ENCODE measurements at places on chromosomes 1 and 21.

GRCh38 chr1:6988796-6989195 lies 203.5 kb downstream of the CAMTA1 start:
- no peak for DNase-seq

- no peak for DNase-seq
Measured at GRCh38 chr1:29586215-29586614, 349.9 kb downstream of the PTPRU start.

- DNase-seq = no peak
Measured at GRCh38 chr1:204495078-204495753, 611 bp upstream of the PIK3C2B start.

DNA sequence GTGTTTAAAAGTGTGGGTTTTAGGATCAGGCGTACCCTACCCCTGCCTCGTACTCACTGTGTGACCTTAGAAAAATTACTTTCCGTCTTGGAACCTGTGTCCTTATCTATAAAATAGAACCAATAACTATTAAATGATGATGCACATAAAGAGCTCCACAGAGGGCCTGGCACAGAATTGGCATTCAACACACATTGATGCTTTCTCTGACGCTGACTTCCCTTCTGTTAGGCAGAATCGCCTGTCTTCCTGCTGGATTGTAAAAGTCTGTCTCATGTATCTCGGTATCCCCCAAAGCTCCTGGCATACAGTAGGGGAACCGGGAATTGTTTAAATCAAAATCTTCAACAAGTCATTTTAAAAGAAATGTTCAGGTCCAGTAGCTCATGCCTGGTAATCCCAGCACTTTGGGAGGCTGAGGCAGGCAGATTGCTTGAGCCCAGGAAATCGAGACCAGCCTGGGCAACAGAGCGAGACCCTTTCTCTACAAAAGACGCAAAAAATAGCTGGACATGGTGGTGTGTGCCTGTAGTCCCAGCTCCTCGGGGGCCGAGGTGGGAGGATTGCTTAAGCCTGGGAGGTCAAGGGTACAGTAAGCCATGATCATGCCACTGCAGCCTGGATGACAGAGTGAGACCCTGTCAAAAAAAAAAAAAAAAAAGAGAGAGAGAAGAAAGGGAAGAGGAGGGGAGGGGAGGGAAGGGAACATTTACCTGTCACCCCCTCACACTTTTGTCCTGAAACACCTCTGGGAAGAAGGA lies 41.3 kb upstream of the FHAD1 start:
- DNase-seq = no peak

DNA sequence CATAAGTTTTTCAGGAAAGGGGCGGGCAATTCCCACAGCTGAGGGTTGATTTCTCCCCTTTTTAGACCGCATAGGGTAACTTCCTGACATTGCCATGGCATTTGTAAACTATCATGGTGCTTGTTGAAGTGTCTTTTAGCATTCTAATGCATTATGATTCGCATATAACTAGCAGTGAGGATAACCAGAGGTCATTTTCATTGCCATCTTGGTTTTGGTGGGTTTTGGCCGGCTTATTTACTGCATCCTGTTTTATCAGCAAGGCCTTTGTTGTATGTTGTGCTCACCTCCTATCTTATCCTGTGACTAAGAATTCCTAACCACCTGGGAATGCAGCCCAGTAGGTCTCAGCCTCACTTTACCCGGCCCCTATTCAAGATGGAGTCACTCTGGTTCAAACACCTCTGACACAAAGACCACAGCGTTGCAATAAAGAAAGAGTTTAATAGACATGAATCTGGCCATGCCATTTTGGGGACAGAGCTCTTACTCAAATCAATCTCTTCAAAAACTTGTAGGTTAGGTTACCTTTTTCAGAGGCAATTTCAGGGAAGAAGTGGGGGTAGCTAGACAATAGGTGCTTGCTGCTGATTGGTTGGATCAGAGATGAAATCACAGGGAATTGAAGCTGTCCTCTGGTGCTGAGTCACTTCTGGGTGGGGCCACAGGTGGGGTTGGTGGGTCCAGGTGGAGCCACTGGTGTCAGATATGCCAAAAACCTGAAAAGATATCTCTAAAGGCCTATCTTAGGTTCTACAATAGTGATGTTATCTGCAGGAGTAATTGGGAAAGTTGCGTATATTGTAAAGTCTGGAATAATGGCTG lies 23.3 kb downstream of the TBX19 start:
- DNase-seq = no peak

- no peak for DNase-seq
Measured at GRCh38 chr1:165073185-165074007, 283.1 kb downstream of the LMX1A start.

DNA sequence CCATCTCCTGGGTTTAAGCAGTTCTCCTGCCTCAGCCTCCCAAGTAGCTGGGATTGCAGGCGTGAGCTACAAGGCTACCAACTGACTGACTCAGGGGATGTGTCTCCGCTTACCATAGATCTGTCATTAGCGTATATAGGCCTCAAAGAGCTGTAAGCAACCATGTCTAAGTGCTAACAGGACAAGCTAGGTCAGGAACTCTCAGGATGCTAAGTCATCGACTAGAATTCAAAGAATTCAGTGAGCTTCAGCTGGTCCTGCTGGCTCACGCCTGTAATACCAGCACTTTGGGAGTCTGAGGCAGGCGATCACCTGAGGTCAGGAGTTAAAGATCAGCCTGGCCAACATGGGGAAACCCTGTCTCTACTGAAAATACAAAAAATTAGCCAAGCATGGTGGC lies 29.5 kb downstream of the CAPN2 start:
- DNase-seq = no peak

DNA sequence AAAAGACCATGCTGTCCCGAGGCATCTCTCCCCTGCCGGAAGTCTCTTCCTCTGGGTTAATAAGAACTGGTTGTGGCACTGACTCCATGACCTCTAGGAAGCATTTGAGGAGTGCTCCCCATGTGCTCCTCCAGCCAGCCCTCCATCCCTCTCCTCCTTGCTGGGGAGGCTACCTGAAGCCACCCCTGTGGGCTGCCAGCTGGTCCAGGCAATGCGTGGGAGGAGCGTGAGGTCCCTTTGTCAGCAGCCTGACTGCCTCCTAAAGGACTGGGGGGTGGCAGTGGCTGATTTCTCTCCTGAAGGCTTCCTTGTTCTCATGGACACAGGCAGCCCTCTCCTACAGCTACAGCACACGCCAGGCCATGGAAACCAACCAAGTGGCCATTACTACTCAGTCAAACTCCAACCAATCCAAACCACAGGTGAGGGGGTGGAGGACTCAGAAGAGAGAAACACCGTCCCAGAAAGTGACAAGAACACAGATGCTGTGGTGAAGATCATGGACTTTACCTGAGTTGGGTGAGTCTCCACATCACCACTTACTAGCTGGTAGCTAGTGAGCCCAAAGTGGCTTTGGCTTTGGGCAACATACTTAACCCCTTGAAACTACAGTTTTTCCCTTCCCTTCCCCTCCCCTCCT lies 35.2 kb downstream of the NENF start:
- no peak for DNase-seq

DNA sequence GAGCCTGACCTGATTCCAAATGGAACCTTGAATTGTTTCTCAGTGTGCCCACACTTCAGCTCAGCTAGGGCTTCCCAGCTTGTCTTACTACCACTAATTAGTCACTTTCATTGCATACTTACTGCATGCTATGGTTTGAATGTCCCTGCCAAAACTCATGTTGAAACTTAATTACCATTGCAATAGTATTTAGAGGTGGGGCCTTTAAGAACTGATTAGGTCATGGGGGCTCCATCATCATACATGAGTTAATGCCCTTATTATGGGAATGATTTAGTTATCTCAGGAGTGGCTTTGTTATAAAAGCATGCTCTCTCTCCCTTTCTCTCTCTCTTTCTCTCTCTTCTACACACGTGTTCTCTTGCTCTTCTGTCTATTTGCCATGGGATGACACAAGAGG lies 68.3 kb downstream of the NENF start:
- DNase-seq = no peak

- no peak for DNase-seq
Measured at GRCh38 chr21:29218749-29219148, 80.0 kb upstream of the BACH1 start.

DNA sequence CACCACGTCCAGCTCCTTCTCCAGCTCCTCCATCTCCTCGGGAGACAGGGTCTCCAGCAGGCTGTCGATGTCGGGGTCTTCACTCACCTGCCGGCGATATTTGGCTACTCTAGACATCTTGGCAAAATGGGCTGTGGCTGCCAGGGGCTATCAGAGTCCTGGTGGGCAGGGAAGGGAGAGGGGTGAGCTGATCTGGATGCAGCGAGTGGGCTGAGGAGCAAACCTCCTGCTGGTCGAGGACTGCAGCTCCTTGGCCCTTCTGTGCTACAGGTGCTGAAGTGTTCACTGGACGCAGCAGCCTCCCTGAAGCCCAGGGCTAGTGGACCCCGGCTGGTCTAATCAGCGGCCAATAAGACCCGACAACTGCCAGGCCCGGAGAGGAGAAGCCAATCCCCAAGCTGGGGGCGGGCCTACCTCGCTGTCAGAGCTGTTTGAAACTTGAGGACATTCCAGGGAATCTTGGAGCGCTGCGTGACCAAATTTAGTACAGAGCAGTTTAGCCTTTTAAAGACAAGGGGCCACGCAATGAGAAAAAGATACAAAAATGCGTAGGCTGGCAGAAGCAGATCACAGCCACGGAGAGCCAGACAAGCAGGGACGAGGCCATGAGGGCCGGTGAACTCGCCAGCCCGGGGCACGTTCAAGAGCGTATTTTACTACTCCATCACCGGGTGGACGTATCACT lies at the start of gene LMOD1:
Gene LMOD1 (minus strand): TSS at position 325 of the 685 bp plus-strand sequence. CDS start 208 bp downstream, at position 117.
- DNase-seq = no peak

Measured in stimulated activated CD4-positive, alpha-beta T cell treated with anti-CD3 and anti-CD28 coated beads, Interleukin-15, amount 100 ng/mL, for 1 hour (primary cell).